Activated CD4-positive, alpha-beta T cell treated with anti-CD3 and anti-CD28 coated beads, Interleukin-2, amount 10 ng/mL, durations not matched to agents 7 days and 5 days (primary cell): ENCODE measurements at places on chromosomes 13 and 19. TPM values are rescaled to one million over a fixed set of nuclear protein-coding genes. Genes with fewer than 3 reads are reported as not detected.

The ZNF888 gene
- total RNA-seq = 7.7 TPM

The GRK1 gene
- total RNA-seq = 0.19 TPM

- no peak within 1 kb of the TSS for H3K4me3 ChIP-seq
- H3K4me1 ChIP-seq = peaks cover 7% of the 10 kb centered on the region
- DNase-seq = no peak
- H3K27me3 ChIP-seq = peaks cover 18% of the 10 kb centered on the region
- H3K27ac ChIP-seq = no peak within 1 kb of the TSS
Measured at GRCh38 chr19:708154-709143, at the start of gene PALM. PALM (plus strand) TSS chr19:708935; CDS start chr19:709147, 212 bp downstream.

- no peak overlapping the region for H3K4me3 ChIP-seq
- peaks cover 9% of the 10 kb centered on the region for H3K36me3 ChIP-seq
- DNase-seq = no peak
- no peaks in the 10 kb centered on the region for H3K27me3 ChIP-seq
- peaks cover 49% of the 10 kb centered on the region for H3K4me1 ChIP-seq
Measured at GRCh38 chr19:1907563-1908363, 2.6 kb downstream of the ADAT3 start.

- peaks cover 3% of the 10 kb centered on the region for H3K4me1 ChIP-seq
- peak overlapping the region; percentile 73 for H3K4me3 ChIP-seq
- H3K36me3 ChIP-seq = no peaks in the 10 kb centered on the region
- H3K27ac ChIP-seq = no peak overlapping the region
Measured at GRCh38 chr19:35986664-35987570, 8.1 kb upstream of the SDHAF1 start.

DNA sequence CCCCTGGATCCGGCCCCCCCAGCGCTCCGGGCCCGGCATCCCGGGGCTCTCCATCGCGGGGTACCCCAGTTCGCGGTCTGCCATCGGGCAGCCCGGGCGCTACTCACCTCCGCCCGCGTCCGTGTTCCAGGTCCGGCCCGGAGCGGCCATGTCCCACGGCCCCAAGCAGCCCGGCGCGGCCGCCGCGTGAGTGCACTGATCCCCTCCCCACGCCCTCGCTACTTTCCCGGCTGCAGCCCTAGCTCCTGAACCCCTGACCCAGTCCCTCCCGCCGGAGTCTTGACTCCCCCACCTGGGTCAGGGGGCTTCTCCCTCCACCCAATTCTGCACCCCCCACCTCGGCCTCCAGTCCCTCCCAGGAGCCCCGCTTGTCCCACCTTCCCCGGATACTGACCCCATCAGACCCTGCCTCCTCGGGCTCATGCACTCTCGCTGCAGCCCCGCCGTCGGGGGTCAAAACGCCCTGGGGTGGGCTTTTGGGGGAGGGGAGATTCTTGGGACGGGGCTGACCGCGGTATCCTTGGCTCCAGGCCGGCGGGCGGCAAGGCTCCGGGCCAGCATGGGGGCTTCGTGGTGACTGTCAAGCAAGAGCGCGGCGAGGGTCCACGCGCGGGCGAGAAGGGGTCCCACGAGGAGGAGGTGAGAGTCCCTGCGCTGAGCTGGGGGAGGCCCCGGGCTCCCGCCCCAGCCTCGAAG, 566 bp downstream of the HMG20B start:
- no peak for DNase-seq
- H3K4me3 ChIP-seq = peak overlapping the region; percentile 76
- peaks cover 17% of the 10 kb centered on the region for H3K36me3 ChIP-seq
- H3K4me1 ChIP-seq = peaks cover 18% of the 10 kb centered on the region

DNA sequence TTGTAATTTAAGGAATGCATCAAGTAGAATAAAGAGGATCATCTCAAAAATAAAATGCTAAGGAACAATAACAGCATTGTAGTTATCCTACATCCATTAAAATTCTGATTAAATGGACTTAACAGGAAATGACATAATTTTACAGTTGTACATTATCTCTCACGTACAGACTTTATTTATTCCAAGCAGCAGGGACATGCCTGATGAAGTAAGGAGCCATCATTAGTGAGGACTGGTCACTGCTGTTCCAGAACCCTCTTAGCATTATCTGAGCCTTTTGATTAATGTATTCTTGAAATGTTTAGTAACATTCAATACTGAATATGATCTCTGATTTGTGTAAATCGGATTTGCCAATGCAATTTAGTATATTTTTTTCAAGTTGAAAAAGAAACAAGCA, 516.1 kb downstream of the DACH1 start:
- no peak for DNase-seq
- no peaks in the 10 kb centered on the region for H3K36me3 ChIP-seq
- H3K27ac ChIP-seq = no peak overlapping the region
- H3K27me3 ChIP-seq = no peaks in the 10 kb centered on the region

- H3K4me1 ChIP-seq = peaks cover 17% of the 10 kb centered on the region
- no peaks in the 10 kb centered on the region for H3K27me3 ChIP-seq
- H3K4me3 ChIP-seq = no peak overlapping the region
- no peak overlapping the region for H3K27ac ChIP-seq
- no peak for DNase-seq
Measured at GRCh38 chr13:40682449-40683240, 16.2 kb upstream of the FOXO1 start.

- DNase-seq = no peak
- no peak overlapping the region for H3K4me3 ChIP-seq
- H3K27ac ChIP-seq = no peak overlapping the region
- no peaks in the 10 kb centered on the region for H3K4me1 ChIP-seq
- H3K36me3 ChIP-seq = no peaks in the 10 kb centered on the region
Measured at GRCh38 chr13:86792153-86792651, 879.0 kb upstream of the SLITRK5 start.

DNA sequence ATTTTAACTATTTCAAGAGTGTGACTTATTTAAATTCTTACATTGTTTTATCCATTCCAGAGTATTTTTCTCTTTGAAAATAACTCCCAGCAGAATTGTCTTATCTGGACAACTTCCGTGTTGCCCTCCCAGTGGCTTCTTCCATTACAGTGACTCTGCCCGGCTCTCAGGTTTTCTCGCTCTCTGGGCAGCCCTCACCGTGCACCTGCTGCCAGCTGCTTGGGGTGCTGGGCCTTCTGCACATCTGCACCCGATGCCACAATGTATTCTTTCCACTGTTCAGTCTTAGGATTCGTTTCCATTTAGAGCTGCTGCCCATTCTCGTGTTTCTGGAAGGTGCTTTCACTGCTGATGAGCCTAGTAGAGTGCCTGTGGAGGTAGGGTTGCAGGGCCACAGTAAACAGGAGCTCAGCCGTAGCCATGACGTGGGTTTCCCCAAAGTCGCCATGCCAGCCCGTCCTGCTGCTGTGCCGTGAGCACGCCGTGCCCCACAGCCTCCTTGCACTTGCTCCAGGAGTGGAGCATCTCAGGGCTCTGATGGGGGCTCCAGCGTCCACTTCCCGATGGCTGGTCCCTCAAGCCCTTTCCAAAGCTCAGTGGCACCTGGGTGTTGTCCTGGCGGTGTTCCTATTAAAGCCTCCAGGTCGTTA, 46.1 kb upstream of the DCUN1D2 start:
- DNase-seq = no peak
- H3K27ac ChIP-seq = no peak overlapping the region
- H3K4me1 ChIP-seq = no peaks in the 10 kb centered on the region
- no peaks in the 10 kb centered on the region for H3K27me3 ChIP-seq
- peaks cover 12% of the 10 kb centered on the region for H3K36me3 ChIP-seq

DNA sequence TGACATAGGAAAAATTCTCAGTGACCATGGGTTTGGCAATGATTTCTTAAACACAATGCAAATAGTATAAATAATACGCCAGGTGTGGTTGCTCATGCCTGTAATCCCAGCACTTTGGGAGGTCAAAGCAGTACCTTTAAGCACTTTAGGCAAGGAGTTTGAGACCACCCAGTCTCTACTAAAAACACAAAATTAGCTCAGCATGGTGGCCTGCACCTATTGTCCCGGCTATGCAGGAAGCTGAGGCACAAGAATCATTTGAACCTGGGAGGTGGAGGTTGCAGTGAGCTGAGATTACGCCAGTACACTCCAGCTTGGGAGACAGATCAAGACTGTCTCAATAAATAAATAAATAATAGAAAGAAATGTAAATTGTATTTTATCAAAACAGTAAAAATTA, 356.5 kb upstream of the SLITRK6 start:
- DNase-seq = no peak
- H3K27me3 ChIP-seq = no peaks in the 10 kb centered on the region
- no peak overlapping the region for H3K27ac ChIP-seq
- H3K36me3 ChIP-seq = no peaks in the 10 kb centered on the region
- H3K4me3 ChIP-seq = no peak overlapping the region

GRCh38 chr13:42569576-42570344, 4.2 kb upstream of the TNFSF11 start:
- H3K4me3 ChIP-seq = no peak overlapping the region
- H3K36me3 ChIP-seq = no peaks in the 10 kb centered on the region
- no peak overlapping the region for H3K27ac ChIP-seq
- no peak for DNase-seq

DNA sequence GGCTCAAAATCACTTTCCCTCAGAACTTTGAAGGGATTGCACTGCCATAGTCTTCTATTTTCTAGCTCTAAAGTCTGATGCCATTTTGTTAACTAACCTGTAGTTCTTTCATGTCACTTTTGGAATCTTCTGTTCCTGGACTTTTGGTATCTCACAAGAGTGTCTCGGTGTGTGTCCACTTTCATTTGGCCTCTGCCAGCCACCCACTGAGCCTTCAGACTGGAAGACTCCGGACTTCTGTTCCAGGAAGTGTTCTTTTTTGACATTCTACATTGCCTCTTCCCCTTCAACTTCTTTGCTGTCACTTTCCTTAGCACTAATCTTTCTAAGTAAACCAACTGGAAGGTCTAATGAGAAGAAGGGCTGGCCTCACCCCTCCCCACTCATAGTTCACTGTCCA, 25.0 kb upstream of the LAMP1 start:
- no peak overlapping the region for H3K4me3 ChIP-seq
- no peaks in the 10 kb centered on the region for H3K27me3 ChIP-seq
- no peak for DNase-seq
- no peaks in the 10 kb centered on the region for H3K36me3 ChIP-seq
- peaks cover 9% of the 10 kb centered on the region for H3K4me1 ChIP-seq

The IGFL4 gene
- total RNA-seq = not detected

DNA sequence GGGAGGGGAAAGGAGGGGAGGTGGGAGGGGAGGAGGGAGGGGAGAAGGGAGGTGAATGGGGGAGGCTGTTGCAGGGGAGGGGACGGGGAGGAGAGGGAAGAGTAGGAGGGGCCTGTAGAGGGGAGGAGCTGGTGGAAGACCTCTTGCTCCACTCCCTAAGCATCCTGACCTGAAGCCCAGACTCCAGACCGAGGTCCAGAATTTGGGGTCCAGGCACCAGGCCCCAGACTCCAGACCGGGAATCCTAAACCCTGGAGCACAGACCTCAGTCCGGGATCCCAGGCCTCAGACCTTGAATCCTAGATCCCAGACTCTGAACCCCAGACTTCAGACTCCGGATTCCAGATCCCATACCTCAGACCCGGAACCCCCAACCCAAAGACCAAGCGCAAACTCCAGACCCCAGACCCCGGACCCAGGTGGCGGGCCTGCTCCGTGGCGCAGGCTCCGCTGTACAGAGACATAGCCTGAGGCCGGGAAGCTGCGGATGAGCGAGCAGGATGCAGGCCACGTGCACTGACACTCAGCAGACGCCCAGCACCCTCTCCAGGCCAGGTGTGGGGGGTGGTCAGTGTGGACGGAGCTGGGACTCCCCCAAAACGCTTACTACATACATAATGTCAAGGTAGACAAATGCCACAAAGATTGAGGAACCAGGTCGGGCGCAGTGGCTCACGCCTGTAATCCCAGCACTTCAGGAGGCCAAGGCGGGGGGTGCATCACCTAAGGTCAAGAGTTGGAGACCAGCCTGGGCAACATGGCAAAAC, 710 bp upstream of the BTBD2 start:
- H3K4me1 ChIP-seq = peaks cover 28% of the 10 kb centered on the region
- peak overlapping the region; percentile 58 for H3K4me3 ChIP-seq
- DNase-seq = peak; percentile 80

- no peak for DNase-seq
- no peaks in the 10 kb centered on the region for H3K27me3 ChIP-seq
- no peaks in the 10 kb centered on the region for H3K36me3 ChIP-seq
- H3K4me3 ChIP-seq = no peak overlapping the region
- no peak overlapping the region for H3K27ac ChIP-seq
- H3K4me1 ChIP-seq = no peaks in the 10 kb centered on the region
Measured at GRCh38 chr19:29422047-29422446, 103.7 kb upstream of the VSTM2B start.

The SULT2A1 gene
- total RNA-seq = not detected

GRCh38 chr13:85013006-85013405, 786.2 kb downstream of the SLITRK6 start:
- H3K36me3 ChIP-seq = no peaks in the 10 kb centered on the region
- no peaks in the 10 kb centered on the region for H3K27me3 ChIP-seq
- no peaks in the 10 kb centered on the region for H3K4me1 ChIP-seq
- no peak overlapping the region for H3K27ac ChIP-seq
- no peak for DNase-seq

DNA sequence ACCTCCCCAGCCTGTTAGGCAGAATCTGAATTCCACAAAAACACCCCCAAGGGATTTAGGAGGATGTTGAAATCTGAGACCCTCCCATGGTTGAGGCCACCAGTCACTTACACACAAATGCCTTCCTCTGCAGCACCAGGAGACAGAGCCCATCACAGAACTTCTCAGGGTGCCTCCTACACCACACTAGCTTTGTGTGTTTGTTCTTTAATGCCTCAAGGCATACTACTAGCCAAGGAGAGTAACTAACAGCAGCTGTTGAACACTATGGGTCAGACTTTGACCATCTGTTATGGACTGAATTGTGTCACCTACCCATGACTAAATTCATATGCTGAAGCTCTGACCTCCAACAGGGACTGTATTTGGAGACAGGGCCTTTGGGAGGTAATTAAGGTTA, 9.5 kb upstream of the MED26 start:
- H3K4me1 ChIP-seq = peaks cover 27% of the 10 kb centered on the region
- peaks cover 36% of the 10 kb centered on the region for H3K36me3 ChIP-seq
- no peak overlapping the region for H3K27ac ChIP-seq

The SYT5 gene
- total RNA-seq = not detected

The KLK13 gene
- not detected for total RNA-seq

The ATP1A3 gene
- 2.0 TPM for total RNA-seq

- peaks cover 2% of the 10 kb centered on the region for H3K27me3 ChIP-seq
- no peak overlapping the region for H3K27ac ChIP-seq
- DNase-seq = peak; percentile 44
Measured at GRCh38 chr13:26529441-26529840, 28.0 kb upstream of the WASF3 start.

GRCh38 chr19:43643326-43643725, 3.7 kb upstream of the CADM4 start:
- H3K27ac ChIP-seq = no peak overlapping the region
- peaks cover 26% of the 10 kb centered on the region for H3K27me3 ChIP-seq
- H3K36me3 ChIP-seq = peaks cover 6% of the 10 kb centered on the region
- DNase-seq = no peak
- no peak overlapping the region for H3K4me3 ChIP-seq

GRCh38 chr13:43751624-43752023, 35.1 kb downstream of the ENOX1 start:
- H3K4me3 ChIP-seq = no peak overlapping the region
- H3K27ac ChIP-seq = no peak overlapping the region
- DNase-seq = no peak
- no peaks in the 10 kb centered on the region for H3K36me3 ChIP-seq

The NEK5 gene
- not detected for total RNA-seq
